ENCODE measurements at places on chromosomes 3 and 15. TPM values are rescaled to one million over a fixed set of nuclear protein-coding genes. Genes with fewer than 3 reads are reported as not detected.

DNA sequence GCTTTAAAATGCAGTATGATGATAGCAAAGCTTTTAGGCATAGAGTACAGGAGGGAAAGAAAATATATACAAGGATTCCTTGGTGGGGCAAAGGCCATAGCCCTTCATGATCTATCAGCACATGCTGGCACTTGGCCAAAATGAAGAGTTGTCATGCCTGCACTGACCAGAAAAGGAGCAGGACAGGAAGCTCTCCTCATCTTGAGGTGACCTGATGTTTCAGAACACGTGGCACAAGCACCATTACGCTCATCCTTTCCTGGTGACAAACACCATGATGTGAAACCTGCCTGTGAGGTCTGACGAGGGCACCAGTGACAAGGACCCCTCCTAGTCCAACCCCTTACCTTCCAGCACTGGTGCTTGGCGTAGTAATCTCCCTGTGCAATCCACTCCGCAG lies 77.9 kb upstream of the DCLK3 start:
- no peak overlapping the region for H3K27ac ChIP-seq
- H3K36me3 ChIP-seq, result no peaks in the 10 kb centered on the region
- H3K4me3 ChIP-seq, result no peak overlapping the region
- no peaks in the 10 kb centered on the region for H3K27me3 ChIP-seq
- no peak for DNase-seq
- no peaks in the 10 kb centered on the region for H3K4me1 ChIP-seq

- no peaks in the 10 kb centered on the region for H3K4me1 ChIP-seq
- H3K4me3 ChIP-seq, result no peak overlapping the region
- no peaks in the 10 kb centered on the region for H3K36me3 ChIP-seq
- no peak overlapping the region for H3K27ac ChIP-seq
Observed at GRCh38 chr15:67241132-67241855, 13.2 kb downstream of the AAGAB start.

- H3K27ac ChIP-seq, result no peak overlapping the region
- no peak overlapping the region for H3K4me3 ChIP-seq
- peaks cover 18% of the 10 kb centered on the region for H3K4me1 ChIP-seq
- H3K36me3 ChIP-seq, result no peaks in the 10 kb centered on the region
Observed at GRCh38 chr15:70508561-70509281, 254.6 kb downstream of the UACA start.

DNA sequence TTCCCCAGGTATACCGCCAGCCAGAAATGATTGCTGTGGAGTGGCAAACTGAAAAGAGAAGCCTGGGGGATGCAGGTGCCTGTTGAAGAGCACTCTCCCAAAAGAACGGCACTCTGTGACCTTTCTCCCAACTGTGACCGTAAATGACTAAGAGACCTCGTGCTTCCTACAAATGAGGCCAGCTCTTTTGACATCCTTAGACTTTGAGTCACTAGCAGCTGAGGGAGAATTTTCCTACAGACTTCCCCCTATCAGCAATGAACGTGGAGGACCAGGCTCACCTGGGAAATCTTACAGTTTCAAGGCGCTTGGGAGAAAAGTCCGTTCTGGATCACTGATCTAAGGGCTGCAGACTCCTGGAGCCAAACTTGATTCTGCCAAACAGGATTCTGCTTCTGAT lies 8.6 kb downstream of the AQP9 start:
- H3K27me3 ChIP-seq, result no peaks in the 10 kb centered on the region
- H3K36me3 ChIP-seq, result no peaks in the 10 kb centered on the region
- no peak for DNase-seq
- H3K27ac ChIP-seq, result no peak overlapping the region
- no peak overlapping the region for H3K4me3 ChIP-seq

Gene LSMEM2
- total RNA-seq, result not detected

GRCh38 chr15:73677146-73677607 lies 7.0 kb upstream of the CD276 start:
- H3K4me1 ChIP-seq, result no peaks in the 10 kb centered on the region
- H3K27ac ChIP-seq, result no peak overlapping the region
- peak; percentile 65 for DNase-seq
- H3K27me3 ChIP-seq, result no peaks in the 10 kb centered on the region

DNA sequence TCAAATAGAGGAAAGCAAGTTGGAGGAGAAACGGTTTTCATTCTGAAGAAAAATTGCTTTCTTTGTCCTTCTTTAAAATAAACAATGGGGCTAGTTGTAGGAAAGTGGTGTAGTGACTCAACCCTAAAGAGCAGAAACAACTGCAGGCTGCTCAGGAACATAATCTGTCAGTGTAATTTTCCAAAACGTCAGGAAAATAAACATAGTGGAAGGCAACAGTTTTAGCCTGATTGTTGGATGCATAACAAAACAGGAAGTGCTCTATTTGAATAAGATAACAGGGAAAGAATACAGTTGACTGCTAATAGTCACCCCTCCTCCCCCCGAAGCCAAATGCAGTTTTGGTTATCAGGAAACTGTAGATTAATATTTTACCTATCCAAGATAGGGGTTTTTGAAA lies 167.6 kb downstream of the ECT2 start:
- no peaks in the 10 kb centered on the region for H3K36me3 ChIP-seq
- no peak for DNase-seq
- no peak overlapping the region for H3K27ac ChIP-seq

DNA sequence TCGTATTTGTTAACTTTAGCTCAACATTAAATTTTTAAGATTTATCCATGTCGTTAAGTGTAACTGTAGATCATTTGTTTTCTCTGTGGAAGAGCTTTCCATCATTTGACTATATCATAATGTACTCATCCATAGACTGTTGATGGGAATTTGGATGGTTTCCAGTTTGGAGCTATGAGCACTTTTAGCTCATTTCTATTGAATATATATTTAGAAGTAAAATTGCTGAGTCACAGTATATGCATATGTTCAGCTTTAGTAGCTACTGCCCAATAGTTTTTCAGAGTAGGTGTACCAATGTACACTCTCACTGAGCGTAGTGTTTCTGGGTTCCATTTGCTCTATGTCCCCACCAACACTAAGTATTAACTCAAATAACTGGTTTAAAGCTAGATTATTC lies 263.0 kb downstream of the ULK4 start:
- no peak overlapping the region for H3K27ac ChIP-seq
- DNase-seq, result no peak
- no peaks in the 10 kb centered on the region for H3K4me1 ChIP-seq
- H3K36me3 ChIP-seq, result no peaks in the 10 kb centered on the region

Gene GOLGA8T
- 0.87 TPM for total RNA-seq

GRCh38 chr3:138222131-138222941 lies 35.2 kb downstream of the ARMC8 start:
- H3K4me3 ChIP-seq, result no peak overlapping the region
- H3K27ac ChIP-seq, result no peak overlapping the region
- H3K36me3 ChIP-seq, result no peaks in the 10 kb centered on the region
- no peaks in the 10 kb centered on the region for H3K4me1 ChIP-seq

Gene GREM1
- total RNA-seq, result not detected

- DNase-seq, result peak; percentile 79
- no peak overlapping the region for H3K27ac ChIP-seq
- H3K36me3 ChIP-seq, result no peaks in the 10 kb centered on the region
Observed at GRCh38 chr3:58585005-58585786, 8.0 kb upstream of the FAM107A start.

GRCh38 chr15:51798281-51798680 lies 31.2 kb upstream of the TMOD3 start:
- H3K4me3 ChIP-seq, result no peak overlapping the region
- H3K27me3 ChIP-seq, result no peaks in the 10 kb centered on the region
- H3K27ac ChIP-seq, result no peak overlapping the region
- DNase-seq, result no peak
- H3K4me1 ChIP-seq, result peaks cover 3% of the 10 kb centered on the region

DNA sequence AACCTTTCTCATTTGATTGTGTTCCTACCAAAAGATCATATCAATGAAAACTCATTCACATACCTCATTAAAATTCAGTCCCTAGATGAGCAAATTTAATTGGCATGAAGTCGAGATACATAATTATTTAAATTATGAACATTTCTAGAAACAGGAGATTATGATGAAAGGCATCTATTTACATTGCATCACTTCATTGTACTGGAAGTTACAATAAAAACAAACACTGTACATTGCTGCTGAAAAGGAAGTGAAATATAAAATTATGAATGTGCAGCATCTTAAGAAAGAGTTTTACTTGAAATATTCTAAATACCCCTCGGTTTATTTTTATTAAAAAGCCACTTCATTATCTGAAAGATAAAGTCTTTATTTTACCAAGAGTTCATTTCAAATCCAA lies 163.4 kb upstream of the ZNF385D start:
- no peaks in the 10 kb centered on the region for H3K36me3 ChIP-seq
- no peaks in the 10 kb centered on the region for H3K4me1 ChIP-seq
- no peak for DNase-seq
- no peak overlapping the region for H3K4me3 ChIP-seq
- H3K27ac ChIP-seq, result no peak overlapping the region

DNA sequence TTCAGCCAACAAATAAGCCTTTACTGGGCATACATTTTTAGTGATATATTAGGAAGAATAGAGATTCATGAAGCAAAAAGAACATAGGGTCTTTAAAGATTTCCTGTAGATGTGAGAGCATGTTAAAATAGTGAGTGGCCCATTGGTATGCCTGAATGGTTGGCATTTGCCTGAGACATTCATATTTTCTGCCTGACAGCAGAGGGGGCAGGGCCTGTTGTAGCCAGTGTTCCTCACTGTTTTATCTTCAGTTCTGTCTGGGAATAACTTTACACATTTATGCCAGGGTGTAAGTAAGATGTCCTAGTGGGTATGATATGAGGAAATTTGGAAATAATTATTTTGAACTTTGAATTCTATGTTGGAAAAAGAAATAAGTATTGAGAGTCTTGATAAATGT lies 704.7 kb upstream of the ARPP21 start:
- H3K27me3 ChIP-seq, result no peaks in the 10 kb centered on the region
- H3K4me3 ChIP-seq, result no peak overlapping the region
- H3K27ac ChIP-seq, result no peak overlapping the region
- H3K4me1 ChIP-seq, result no peaks in the 10 kb centered on the region

Gene CNTN3
- total RNA-seq, result 0.68 TPM

- no peaks in the 10 kb centered on the region for H3K4me1 ChIP-seq
- no peak for DNase-seq
- no peak overlapping the region for H3K27ac ChIP-seq
Observed at GRCh38 chr15:69857250-69857649, 240.5 kb downstream of the TLE3 start.

DNA sequence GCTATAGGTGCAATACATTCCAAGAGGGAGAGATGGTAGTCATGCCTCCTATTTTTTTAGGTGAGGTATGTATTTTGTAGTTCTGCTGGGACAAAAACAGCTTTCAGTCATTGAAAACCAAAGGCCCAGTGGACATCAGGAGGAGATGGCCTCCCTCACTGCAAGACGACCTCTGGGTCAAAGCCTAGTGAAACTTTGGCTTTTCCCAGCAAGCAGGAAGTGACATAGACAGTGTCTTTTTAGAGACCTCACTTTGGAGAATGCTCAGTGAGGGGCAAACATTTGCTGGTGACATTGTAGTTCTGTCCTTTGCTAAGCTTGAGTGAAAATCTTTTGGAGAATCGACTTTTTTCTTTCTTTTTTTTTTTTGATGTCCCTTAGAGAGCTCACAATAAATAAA lies 27.3 kb downstream of the LIPC start:
- no peaks in the 10 kb centered on the region for H3K36me3 ChIP-seq
- H3K4me3 ChIP-seq, result no peak overlapping the region
- H3K27me3 ChIP-seq, result no peaks in the 10 kb centered on the region
- no peak overlapping the region for H3K27ac ChIP-seq
- H3K4me1 ChIP-seq, result no peaks in the 10 kb centered on the region
- DNase-seq, result no peak

Gene FBXL22
- total RNA-seq, result 0.48 TPM

GRCh38 chr15:32730677-32731654 lies 13.2 kb downstream of the GREM1 start:
- H3K27ac ChIP-seq, result no peak overlapping the region
- H3K27me3 ChIP-seq, result no peaks in the 10 kb centered on the region
- H3K4me1 ChIP-seq, result no peaks in the 10 kb centered on the region

Gene CLPX
- total RNA-seq, result 38.7 TPM

Gene ARID3B
- 4.9 TPM for total RNA-seq

DNA sequence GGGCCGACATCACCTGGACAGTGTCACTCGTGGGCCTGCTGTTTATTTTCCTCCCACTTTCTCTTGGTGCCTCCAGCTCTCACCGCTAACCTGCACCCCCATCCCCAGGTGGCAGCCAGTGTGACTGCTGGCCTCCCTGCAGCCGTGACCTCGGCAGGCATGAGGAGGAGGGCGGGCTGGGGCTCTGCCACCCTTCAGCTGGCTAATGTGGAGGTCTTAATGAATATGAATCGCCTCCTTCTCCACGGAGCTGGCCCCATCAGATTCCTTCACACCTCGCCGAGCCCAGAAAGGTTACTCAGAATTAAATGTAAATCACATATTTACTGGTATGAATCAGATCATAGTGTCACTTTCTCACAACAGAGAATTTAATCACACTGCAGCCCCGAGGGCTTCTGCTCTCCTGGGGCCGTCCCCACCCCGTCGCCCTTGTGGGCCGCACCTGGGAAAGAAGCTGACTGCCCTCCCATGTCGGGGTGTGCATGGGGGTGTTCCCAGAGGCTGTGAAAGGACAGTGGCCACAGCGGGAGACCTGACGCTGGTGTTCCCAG lies 171.1 kb upstream of the TLE3 start:
- H3K27me3 ChIP-seq, result no peaks in the 10 kb centered on the region
- no peak overlapping the region for H3K4me3 ChIP-seq
- no peaks in the 10 kb centered on the region for H3K36me3 ChIP-seq
- no peak for DNase-seq
- H3K4me1 ChIP-seq, result peaks cover 16% of the 10 kb centered on the region

Gene FANCD2OS
- not detected for total RNA-seq

Gene UPK1B
- total RNA-seq, result not detected

Gene LZTFL1
- 12.4 TPM for total RNA-seq

DNA sequence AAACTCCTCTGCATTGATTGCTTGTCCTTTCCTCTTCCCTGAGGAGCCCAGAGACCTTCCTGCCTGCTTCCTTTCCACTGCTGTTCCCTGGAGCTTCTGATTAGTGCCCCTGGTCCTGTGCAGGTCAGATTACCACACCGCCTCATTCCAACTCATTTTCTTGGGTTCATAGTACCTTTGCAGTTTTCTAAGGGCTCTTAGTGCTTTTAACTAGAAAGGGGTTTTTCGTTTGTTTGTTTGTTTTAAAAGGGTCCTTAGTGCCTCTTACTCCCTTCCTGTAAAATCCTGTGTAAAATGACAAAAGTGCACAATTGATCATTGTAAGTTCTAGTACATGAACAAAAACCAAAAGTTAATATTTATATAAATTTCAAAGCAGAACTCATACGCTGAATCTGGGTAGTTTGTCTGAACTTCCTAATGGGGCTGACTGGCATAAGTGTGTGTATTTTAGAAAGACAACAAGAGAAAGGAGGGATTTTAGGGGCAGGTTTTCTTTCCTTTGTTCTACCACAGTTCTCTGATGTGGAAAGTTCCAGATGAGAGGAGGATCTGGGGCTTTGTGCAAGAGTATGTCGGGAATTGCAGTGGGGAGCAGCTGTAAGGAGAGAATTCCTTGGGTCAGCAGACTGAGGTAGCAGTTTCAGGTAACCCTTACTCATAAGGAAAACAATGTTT lies 30.6 kb downstream of the SNRK start:
- no peak overlapping the region for H3K4me3 ChIP-seq
- no peaks in the 10 kb centered on the region for H3K27me3 ChIP-seq
- DNase-seq, result no peak
- H3K27ac ChIP-seq, result no peak overlapping the region

Gene GOLGA8H
- 0.67 TPM for total RNA-seq
